ENCODE measurements at places on chromosomes 7 and 10.

DNA sequence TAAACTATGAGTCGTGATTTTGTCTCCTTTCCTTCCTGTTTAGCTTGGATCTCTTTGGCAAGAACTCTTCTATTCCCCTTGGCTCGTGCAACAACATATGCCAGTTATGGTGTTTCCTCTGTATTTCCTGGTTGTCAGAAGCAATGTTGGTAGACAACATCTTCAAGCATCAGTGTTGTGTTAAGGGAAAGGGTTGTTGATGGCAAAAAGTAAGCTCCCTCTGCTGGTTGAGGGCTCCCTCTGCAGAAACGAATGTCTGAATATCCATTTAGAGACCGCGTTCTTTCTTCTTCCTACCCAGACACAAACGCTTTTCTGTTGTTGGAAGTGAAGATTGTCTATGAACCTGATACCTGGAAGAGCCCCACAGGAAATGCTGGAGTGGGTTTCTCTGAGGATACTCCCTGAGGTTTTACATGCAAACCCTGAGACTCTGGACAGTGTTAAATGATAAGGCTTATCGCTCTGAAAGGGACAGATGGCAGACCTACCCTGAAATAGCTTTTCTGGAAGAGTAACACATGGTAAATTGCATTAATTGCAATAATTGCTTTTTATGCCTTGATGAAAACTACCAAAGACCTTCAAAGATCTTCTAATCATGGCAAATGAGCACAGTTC, 23.5 kb upstream of the C1QL3 start:
- no peak for DNase-seq

GRCh38 chr10:111473361-111473760, 396.5 kb downstream of the ADRA2A start:
- no peak for DNase-seq

- DNase-seq: no peak
These were observed 119.3 kb upstream of the FRMD4A start for GRCh38 chr10:14450041-14450491.

- DNase-seq: no peak
These were observed 615.1 kb downstream of the ZWINT start for GRCh38 chr10:55746002-55746401.

- no peak for DNase-seq
These were observed 287.3 kb downstream of the RPS24 start for GRCh38 chr10:78321000-78321399.

DNA sequence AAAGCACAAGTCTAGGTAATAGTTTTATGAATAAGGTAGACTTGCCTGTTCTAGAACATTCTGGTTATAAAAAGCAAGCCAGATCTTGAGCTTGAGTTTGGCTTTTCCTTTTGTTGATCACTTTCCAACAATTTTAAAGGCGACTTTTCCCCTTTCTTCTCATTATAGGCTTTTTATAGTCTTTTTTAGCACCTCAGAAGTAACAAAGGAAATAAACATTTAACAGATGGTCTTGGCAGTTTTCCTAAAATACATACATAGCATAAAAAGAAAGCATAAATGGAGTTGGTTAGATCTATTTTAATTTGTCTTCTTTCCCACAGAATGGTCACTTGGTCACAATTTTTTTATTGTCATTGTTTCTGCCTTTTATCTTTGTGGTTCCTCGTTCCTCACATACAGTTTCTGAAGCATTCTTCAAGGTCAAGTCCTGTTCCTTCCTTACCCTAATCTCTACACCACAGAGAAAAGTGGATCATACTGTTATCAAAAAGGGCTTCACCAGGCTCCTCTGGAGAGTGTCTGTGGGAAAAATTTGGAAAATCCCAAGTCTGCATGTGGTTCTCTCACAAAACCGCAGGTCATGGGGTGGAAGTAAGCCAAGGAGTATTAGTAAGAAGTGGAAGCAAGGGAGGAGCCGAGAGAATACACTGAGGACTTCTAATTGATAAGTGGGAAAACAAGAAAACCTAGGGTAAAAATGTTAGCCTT, 31.3 kb downstream of the THNSL1 start:
- no peak for DNase-seq

DNA sequence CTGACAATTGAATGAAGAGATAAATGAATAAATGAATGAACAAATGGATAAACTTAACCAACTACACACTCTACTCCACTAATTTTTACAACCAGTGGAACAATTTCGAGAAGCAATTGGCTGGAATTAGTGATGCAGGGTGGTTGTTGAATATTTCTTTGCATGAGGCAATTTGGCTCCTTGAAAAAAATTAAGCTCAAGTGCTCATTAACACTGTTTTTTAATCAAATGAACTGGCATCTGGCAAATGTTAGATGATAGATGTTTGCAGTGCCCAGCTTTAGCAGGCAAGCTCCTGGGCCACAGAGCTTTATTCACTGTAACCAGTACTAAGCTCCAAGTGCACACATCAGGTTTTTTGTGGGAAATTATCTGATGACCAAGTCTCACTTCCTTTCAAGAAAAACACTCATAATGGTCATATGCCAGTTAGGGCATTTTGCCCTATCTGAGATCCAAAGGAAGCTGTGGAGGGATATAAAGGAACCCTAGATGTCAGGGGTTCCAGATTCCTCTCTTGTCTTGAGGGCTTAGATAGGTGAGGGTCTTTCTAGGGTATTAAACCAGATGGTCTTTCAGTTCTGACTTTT, 16.4 kb upstream of the ADD3 start:
- DNase-seq: no peak

- DNase-seq: no peak
These were observed 405.1 kb downstream of the PLXNA4 start for GRCh38 chr7:132171130-132171576.

DNA sequence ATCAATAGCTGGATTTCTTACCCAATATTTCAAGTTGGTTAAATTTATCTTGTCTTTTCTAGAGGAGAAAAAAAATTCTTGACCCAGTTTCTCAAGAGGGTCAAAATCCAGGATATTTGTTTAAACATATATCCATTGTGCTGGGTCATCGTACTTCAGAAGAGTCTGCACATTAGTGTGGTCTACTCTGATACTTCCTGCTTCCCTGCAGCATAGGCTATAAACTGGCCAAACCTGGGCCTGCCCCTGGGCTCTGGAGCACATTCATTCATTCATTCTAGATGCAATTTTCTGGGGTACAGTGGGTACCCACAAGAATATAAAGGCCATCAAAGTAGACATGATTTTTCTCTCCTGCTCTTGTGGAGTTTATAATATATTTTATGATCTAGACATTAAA, 142.1 kb upstream of the WNT16 start:
- DNase-seq: no peak

- DNase-seq: no peak
These were observed 38.0 kb downstream of the ADD3 start for GRCh38 chr10:110045772-110046171.

DNA sequence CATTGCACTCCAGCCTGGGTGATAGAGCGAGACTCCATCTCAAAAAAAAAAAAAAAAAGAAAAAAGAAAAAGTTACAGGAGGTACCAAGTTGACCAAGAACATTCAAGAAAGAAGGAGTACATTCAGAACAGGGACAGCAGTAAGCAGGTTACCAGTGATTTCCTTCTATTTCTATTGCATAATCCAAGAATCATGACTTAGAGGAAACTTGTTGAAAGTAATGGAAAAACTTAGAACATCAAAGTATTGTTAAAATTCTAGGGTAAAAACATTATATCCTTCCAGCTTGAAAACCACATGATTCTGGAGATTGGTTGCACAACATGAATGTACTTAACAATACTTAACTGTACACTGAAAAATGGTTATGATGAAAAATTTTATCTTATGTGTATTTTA, 25.2 kb downstream of the RAPGEF5 start:
- DNase-seq: no peak

GRCh38 chr7:4103352-4104091, 578.6 kb upstream of the FOXK1 start:
- DNase-seq: no peak

GRCh38 chr10:35852721-35853120, 210.6 kb upstream of the FZD8 start:
- no peak for DNase-seq

DNA sequence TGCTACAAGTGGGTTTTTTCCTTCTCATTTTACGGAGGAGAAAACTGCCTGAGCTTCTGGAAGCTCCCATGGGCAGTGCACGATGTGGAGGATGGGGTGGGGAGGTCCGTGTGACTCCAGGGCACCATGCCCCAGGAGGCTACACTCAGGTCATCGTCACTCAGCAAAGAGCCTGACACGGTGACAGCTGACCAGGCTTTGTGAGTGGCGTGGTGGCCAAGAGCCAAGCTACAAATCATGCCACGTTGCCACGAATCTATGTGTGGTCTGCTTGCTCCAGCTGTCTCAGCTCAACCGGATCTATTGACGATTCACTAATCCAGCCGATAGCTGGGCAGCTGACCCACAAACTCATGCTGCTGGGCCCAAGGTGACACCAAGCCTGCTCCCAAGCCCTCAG, 27.6 kb upstream of the C10orf71 start:
- DNase-seq: no peak
